Type B pancreatic cell (in vitro differentiated cells): ENCODE measurements at places on chromosomes 7 and 10. TPM values are rescaled to one million over a fixed set of nuclear protein-coding genes. Genes with fewer than 3 reads are reported as not detected.

The ADAM12 gene
- 5.2 and 31.6 TPM in 2 replicates for total RNA-seq

The PALD1 gene
- 0.43 and 9.6 TPM in 2 replicates for total RNA-seq

The ANKRD2 gene
- total RNA-seq = 0.19 TPM in 1 of 2 replicates, not detected in the other

The ZNF777 gene
- total RNA-seq = 17.4 and 17.6 TPM in 2 replicates

The MLXIPL gene
- total RNA-seq = 27.8 and 35.6 TPM in 2 replicates
